DMS 273 treated with DMSO at 0.1 percent for 48 hours (cell line): ENCODE measurements at places on chromosomes 1 and 21.
A peak's percentile ranks its signal among the peaks of the same experiment; 100 is the strongest.

DNA sequence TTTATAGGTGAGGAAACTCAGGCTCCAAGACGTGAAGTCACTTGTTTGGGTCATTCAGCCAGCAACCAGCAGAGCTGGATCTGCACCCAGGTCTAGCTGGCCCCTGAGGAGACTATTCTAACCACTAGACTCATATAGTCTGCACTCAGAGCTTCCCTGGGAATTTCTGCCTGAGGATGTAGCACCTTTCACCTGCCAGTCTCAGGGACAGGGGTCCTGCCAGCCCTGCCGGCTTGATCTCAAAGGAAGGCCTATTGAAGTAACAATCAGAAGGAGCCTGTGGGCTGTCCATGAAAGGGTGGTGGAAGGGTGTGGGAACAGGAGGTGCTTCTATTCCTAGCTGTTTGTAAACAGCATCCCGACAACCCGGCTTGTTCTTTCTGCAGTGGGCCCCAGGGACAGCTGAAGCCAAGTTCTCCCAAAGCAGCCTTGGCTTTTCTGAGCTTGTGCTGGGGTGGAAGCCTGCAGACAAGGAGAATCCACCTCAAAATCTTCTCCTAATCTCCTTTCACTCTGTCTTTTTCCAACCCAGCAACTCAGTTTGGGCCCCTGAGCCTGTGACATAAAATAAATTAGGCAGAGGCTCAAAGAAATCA is 7.8 kb downstream of the LMOD1 start:
- no peak for DNase-seq

DNA sequence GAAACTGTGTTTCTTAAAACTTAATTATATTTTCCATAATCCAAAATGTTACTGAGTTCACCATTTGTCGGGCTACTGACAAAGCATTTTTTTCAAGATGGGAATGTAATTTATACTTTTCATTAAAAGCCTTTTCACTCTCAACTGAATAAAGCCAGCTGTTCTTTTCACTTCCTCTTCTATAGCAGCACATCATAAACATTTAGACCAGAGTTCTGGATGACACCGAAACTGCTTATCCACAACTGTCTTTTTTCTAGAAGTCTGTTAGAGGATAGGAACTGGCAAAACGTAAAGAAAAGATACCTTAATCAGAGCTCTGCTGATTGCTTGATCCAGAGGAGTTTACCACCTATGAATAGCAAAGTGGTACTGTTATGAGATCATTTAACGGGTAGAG is 594.7 kb downstream of the ADGRL2 start:
- DNase-seq: no peak

- no peak for DNase-seq
Measured at GRCh38 chr1:2132222-2133038, 62.1 kb downstream of the FAAP20 start.

DNA sequence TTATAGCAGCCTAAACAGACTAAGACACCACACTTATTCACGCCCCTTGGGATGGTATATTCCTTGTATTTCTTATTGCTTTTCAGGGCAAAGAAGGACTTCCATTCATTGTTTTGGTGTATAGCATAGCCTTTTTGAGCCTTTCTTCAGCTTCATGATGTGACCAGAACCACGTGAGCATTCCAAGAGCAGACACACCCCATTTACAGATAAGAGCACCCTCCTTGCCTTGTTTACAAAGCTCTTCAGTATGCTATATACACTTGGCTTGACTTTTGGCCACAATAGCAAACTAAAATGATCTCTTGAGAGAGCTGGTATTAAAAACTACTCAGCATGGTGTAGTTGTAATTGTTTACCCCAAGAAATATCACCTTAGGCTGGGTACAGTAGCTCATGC is 78.7 kb downstream of the PIK3R3 start:
- no peak for DNase-seq

DNA sequence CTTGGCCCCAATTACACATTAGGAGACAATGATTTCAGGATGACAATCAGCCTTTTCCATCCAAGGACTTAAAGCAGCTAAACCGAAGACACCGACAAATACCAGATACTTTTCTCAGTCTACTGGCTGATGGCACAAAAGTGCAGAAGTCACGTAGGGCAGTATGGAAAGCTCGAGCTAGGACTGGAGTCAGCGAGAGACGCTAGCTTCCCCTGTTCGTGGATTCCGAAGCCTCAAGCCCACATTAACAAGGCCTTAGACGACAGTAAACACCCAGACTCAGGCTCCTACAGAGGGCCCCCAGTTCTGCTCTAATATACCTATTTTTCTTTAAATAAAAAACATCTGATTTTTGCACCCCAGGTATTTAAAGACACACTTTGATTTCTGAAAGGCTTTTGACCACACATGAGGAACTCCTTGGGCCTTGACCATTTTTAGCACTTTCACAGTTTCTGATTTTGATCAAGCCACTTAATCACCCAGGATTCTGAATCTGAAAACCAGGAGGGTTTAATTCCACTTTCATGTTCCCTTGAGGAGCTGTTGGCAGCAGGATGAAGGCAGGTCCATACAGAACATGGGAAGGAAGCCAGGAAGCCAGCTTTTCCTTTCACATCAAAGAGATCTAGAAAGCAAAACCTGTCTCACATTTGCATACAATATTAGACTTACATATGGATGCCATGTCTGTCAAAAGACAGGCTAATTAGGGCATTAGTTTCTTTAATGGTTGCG is 204.1 kb downstream of the GABPA start:
- DNase-seq: peak; percentile 22

GRCh38 chr1:227774051-227774731 is 39.0 kb downstream of the SNAP47 start:
- no peak for DNase-seq

- DNase-seq: no peak
Measured at GRCh38 chr1:171427852-171428471, 57.4 kb upstream of the PRRC2C start.

DNA sequence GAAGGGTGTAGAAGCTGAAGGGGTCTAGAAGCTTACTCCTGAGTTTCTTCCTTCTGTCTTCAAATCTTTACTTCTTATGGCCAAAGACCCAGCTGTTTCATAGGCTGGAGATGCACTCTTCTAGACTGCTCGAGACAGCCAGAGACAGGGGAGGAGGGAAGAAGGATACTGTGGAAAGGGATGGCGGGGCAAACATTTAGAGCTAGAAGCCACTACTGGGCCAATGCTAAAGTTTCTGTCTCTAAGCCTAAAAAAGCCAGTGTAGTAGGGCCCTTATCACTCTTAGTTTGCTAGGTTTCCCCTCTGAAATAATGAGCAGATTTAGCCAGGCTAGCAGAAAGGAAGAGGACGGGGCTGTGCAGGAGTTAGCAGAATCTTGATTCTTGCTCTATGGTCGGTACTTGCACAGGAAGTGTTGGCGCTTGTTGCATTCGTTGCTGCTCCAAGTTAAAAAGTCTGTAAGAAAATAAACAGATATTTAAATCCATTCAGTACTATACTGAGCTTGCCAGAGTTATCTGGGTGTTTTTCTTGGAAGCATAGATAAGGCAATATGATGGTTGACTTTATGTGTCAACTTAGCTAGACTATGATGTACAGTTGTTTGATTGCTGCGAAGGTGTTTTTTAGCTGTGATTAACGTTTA is 16.9 kb downstream of the REG4 start:
- DNase-seq: no peak

- DNase-seq: no peak
Measured at GRCh38 chr1:229058729-229059128, 212.2 kb upstream of the RAB4A start.

GRCh38 chr1:179094818-179095217 is 12.9 kb downstream of the TOR3A start:
- no peak for DNase-seq

GRCh38 chr1:202843081-202843480 is 32.3 kb downstream of the PCAT6 start:
- no peak for DNase-seq

DNA sequence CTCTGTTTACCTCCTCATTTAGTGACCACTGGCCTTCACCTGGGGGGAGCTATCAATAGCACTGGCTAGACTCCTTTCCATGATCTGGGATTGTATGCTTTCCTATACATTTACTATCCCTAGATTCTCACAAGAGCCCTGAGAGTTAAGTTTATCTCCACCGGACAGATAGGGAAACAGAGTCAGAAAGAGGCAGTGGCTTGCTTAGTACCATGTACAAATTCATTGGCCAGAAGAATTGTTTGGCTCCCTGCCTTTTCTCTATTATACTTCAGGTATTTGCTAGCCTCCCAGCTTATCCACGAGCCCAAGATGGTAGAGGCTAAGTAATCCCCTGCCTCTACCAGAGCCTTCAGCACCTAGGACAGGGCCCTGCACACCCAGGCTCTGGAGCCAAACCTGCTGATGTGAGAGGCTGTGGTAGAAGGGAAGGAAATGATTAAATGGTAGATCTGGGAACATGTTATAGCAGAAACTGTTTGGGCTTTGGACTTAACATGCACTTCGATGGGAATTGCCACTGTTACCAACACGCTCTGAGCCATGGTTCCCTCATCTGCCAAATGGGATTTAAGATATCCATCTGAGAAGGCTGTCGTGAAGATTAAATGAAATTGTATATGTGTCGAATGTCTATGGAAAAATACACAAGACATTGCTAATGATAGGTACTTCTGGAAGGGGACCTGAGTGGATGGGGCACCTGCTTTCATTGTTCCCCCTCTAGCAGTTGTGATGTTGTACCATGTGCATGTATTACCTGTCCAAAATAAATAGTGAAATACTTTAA is 3.1 kb upstream of the BLACAT1 start:
- DNase-seq: no peak

DNA sequence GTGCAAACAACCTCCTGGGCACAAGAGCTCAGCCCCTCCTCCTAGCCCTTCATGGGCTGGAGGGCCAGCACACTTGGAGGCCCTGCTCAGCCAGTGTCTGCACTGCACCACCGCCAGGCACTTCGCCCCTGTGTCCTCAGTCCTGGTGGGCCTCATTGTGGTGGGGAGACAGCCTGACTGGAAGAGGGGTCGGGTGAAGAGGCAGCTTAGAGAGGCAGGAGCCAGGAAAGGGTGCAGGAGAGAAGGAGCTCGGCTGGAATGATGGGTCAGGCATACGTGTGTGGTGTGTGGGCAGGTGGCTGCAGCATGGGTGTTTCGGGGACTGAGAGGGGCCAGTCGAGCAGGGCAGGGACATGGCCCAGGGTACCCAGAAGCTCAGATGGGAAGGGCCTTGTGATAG is 4.1 kb downstream of the WNT3A start:
- DNase-seq: no peak

DNA sequence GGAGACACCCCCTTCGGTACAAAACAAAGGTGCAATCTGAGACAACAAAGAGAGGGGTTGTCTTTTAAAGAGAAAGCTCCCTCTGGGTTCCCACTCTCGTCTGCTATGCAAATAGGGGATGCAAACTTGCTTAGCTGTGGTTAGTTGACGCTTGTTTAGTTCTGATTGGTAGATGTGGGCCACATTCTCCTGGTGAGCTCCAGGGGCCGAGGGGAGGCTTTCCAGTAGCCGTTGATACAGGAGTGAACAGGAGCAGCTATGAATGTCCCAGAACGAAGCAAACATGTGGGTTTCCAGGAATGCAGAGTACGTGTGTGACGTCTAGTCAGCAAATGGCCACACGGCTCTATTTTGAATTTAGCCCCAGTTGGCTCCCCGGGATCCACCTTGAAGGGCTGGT is 14.7 kb downstream of the TFF2 start:
- DNase-seq: no peak

DNA sequence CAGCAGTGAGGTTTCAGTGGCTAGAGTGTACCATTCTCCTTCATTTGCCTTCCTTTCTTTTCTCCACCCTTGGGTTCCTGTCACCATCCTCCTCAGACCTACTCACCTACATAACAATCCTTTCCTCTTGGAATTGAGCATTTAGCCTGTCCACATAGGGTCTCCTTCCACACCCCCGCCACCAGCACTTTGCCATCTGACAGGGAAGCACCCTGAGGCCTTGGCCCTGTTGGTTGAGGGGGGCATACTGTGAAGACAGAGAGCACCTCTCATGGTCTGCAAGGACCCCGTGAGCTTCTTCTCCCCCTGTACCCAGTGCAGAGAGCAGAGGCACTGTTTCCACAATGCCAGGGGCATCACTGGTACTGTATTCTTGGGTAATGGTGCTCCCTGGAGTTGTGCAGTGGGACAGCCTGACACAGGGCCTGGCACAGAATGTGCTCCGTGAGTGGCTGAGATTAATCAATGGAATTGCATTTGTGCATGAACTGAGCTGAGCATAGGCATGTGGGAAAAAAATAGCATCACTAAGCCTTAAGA is 14.9 kb upstream of the SLC5A9 start:
- no peak for DNase-seq

DNA sequence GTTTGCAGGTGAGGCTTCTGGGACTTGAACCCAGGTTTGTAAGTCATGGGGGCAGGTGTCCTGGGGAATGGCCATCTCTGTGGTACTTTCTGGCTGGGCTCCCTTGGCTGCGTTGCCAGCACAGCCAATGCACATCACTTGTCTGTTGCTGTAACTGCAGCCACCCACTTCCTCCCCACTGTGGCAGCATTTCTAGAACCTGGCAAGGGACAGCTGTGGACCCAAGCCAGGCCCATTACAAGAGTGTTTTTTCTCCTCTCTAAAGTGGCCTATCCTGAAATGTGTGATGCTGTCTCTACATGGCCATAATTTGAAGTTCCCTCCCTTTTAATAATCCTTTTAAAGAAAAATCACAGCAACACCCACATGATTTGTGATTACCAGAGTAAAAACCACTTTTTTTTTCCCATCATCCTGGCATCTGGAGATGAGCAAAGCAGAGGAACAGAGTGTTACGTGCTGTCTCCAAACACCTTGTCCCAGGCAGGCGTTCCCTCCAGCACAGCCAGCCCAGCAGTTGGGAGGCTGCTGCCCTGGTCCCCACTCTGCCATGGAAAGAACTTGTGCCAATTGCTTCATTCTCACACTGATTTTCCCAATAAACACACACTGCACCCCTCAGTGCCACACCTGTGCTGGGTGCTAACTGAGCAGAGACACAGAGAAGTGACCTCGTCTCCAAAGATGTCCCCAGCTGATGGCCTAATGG is 360.6 kb upstream of the USP24 start:
- no peak for DNase-seq

- DNase-seq: no peak
Measured at GRCh38 chr1:68624233-68624632, 127.4 kb upstream of the DEPDC1 start.

DNA sequence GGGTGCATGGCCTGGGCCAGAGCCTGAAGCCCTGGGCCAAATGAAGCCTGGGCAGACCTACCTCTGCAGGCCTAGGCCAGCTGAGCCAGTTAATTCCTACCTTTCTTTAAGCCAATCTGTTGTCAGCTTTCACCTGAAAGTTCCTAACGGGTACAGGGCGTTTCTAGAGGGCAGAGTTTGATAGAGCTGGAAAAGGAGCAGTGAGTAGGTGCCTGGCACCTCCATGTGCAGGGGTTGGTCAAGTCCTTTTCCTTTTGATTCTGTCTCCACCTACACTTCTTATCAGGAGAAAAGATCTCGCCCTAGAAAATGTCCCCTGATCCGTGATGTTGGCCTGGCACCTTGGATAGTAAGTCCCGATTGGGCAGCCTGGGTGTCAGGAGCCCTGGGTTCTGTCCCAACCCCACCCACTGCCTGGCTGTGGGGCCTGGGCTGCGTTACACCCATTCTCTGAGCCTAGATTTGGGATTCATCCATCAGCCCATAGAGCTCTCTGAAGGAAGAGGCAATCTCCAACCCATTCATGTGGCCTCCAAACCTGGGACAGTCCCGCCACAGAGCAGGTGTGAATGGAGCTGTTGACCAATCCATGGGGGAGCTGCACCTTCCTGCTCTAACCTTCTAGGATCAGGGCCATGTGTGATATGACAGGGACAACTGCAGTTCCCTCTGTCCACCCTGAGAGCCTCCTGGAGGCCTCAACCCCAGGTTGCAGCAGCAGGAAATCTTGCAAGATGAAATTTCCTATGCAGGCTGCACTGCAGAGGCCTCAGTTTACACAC is 304.3 kb downstream of the MATN1 start:
- DNase-seq: no peak
